ENCODE measurements at places on chromosomes 16 and 17.

DNA sequence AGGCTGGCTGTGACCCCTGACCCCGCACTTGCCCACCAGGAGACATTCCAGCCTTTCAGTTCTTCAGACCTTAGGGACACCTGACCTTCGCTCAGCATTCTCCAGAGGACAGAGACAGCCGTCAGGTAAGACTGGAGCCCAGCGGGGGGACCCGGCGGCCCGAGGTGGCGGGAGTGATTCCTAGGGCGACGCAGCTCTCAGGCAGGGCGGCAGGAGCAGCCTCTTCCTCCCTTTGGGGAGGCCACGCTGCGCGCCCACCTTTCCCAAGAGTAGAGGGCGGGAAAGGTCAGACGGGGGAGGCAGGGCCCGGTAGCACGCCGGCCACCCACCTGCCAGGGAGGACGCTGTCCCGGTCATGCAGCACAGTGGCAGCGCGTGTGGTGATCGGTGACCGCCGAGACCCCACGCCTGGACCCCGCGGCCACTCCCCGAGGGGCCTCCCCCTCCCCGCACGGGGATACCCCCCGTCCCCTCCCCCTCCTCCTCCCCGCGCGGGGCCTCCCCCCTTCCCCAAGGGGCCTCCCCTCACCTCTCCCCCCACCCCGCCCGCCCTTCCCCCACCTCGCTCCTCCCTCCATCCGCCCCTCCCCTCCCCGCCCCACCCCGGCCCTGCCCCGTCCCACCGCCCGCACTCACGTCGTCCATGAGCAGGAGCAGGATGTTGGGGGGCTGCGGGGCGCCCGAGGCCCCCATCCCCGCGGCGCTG is 472 bp downstream of the GALNS start:
- peak; percentile 11 for DNase-seq

DNA sequence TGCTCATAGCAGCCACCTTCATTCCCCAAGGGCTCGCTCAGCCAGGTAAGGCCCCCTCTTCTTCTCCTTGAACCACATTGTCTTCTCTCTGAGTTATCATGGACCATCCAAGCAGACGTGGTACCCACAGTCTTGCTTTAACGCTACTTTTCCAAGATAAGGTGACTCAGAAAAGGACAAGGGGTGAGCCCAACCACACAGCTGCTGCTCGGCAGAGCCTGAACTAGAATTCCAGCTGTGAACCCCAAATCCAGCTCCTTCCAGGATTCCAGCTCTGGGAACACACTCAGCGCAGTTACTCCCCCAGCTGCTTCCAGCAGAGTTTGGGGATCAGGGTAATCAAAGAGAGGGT is 272 bp downstream of the CCL2 start:
- DNase-seq, result no peak

GRCh38 chr17:55416000-55416399 is 5.6 kb downstream of the MMD start:
- DNase-seq, result no peak

DNA sequence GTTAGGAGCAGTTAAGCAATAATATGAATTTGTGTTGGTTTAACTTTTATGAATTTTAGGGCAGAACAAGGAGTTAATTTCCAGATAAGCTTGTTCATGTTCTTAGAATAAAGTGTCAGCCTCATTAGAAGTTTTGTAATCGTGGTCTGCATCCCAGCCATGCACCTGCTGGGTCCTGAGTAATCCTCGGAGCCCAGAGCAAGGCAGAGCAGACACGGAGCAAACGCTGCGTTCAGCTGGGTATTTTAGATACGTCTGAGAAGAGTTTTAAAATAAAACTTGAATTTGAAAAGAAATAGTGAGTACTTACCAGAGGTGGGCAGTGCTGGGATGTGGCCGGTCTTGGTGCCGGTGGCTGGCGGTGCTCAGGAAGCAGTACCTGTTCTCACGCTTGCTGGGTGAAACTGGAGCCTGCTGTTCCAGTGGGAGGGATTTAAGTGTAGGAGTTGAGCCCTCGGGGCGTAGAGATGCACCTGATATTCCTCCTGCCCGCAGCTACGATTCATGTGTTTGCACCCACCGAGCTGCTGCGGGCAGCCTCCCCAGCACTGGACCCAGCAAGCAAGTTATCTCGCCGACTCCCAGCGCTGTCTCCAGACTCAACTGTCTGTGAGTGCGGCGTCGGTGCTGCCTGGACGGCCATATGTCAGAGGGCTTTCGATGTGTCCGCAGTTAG is at the start of gene ZNF750:
Gene ZNF750 (minus strand): TSS at position 406 of the 676 bp plus-strand sequence. CDS start 7,568 bp downstream, outside the sequence.
- no peak for DNase-seq

DNA sequence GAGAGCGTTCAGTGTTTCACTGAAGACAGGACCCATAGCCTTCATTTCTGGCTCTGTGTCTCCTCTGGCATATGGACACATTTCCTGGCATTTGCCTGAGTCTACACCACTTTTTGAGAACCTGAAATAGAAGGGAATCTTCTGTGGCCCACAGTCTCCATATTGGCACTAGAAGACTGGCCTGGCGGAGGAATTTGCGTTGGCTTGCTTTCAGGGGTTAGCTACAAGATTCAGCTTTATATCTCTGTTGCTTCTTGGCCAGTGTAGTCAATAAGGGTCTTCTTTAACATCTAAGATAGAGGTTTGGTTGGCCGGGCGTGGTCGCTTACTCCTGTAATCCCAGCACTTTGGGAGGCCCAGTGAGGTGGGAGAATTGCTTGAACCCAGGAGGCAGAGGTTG is 12.8 kb upstream of the CLEC18C start:
- DNase-seq, result no peak

GRCh38 chr16:55754056-55754455 is 78.8 kb downstream of the CES1 start:
- no peak for DNase-seq

DNA sequence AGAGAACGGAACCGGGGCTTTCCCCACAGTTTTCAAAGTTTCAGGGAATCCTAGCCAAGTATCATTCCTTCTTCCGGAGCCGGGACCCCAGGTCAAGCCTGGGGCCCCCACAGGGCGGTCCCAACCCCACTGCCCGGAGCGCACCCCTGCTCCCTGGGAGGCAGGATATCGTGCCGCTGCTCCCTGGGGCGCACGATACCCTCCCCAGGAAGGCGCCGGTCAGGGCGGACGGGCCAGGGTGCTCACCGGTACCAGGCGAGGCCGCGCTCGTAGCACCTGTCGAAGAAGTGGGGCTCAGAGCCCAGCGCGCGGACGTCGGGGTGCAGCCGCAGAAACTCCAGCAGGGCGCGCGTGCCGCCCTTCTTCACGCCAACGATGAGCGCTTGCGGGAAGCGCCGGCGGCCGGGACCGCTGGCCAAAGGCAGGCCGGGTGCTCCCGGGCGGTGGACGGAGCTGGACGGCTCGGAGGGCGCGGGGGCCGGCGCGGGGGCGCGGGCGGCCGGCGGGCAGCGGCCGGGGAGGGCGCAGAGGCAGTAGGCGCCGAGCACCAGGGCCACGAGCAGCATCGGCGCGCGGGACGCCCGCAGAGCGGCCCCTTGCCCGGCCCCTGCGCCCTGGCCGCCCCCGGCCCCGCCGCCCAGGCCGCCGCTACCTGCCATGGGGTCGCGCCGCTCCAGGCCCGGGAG is 407 bp downstream of the HS3ST6 start:
- DNase-seq, result no peak

DNA sequence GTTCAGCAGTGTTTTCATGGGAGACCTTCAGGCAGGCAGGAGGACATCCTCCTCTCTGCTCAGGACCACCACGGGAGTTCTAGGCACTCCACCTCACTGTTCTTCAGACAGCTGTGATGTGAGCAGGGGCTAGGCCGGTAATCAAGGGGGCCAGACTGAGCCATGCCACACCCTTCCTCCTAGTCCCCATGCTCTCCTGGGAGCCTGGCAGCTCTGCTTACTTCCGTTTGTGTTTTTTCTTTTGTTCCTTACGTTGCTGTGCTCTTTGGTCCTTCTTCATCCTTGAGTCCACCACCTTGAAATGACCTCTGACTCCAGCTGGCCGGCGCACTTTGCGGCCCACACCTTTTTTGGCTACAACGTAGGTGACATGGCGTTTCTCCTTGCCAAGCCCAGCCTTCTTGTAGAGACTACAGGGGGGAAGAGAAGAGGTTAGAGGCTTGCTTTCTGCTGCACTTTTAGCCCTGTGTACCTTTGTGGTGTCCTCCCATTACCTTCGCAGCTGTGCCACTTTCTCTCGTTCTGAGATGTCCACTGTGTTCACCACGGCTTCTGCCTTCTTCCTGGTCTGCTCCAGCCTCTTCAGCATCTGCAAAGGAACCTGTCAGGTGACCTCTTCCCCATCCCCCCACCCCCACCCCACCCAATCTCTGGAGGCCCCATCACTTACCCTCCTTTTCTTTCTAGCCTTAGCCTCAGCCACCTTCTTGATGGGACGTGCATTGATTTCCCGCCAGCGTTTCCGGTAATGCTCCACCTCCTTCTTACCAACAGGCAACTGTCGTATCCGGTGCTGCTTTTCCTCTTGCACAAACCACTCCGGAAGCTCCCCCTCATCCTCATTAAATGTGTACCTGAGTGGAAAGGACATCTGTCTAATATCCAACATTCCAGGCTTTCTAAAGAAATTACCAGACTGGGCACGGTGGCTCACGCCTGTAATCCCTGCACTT is 7.4 kb upstream of the PSMC5 start:
- no peak for DNase-seq

DNA sequence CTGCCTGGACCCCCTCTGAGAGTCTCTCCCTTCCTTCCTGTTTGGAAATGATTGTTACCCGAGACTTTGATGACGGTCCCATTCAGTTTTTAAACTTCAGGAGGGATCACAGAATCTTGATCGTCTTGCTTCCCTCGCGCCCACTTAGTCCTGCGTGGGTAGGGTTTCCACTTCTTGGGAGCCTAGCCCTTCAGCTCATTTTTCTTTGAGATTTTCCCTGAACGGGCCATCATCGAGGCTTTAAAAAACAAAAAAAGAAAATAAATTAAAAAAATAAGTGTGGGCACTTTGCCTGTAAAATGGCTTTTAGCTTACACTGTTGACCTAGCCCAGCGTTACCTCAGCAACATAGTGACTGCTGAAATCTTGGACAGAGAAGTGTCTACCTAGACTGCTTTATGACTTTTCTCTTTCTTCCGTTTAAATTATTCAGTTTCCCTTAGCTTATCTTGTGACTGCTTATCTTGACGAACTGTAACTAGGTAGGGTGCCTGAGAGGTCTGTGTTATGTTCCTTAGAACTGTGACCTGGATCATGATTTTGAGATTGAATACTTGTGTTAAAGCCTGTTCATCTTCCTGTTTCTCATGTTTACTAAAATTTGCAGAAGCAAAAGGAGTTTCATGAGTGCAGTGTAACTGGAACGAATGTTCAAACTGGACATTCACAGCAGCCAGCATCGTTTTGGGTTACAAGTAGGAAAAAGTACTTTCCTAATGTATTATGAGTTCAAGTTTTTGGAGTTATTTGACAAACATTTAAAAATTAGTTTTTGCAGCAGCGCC is 874 bp downstream of the WWP2 start:
- DNase-seq, result no peak

- no peak for DNase-seq
These were observed 549.6 kb upstream of the KIF2B start for GRCh38 chr17:53273126-53273525.

DNA sequence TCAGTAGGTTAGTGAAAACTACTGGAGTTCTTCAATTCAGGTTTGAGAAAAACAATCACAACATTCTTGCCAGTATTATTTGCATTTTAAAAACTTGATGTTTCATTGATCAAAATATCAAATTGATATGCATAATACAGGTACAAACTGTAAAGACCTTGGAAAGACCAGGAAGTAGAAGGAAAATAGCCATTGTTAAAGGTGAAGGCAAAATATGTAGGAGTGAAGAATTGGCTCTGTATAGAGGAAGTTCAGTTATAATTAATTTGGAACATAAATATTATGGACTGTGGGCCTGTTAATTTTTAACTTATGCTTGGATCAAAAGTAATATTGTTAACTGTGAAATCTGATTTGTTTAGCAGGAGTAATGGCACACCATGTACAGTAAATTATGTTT is 112.6 kb downstream of the BCAS3 start:
- no peak for DNase-seq

DNA sequence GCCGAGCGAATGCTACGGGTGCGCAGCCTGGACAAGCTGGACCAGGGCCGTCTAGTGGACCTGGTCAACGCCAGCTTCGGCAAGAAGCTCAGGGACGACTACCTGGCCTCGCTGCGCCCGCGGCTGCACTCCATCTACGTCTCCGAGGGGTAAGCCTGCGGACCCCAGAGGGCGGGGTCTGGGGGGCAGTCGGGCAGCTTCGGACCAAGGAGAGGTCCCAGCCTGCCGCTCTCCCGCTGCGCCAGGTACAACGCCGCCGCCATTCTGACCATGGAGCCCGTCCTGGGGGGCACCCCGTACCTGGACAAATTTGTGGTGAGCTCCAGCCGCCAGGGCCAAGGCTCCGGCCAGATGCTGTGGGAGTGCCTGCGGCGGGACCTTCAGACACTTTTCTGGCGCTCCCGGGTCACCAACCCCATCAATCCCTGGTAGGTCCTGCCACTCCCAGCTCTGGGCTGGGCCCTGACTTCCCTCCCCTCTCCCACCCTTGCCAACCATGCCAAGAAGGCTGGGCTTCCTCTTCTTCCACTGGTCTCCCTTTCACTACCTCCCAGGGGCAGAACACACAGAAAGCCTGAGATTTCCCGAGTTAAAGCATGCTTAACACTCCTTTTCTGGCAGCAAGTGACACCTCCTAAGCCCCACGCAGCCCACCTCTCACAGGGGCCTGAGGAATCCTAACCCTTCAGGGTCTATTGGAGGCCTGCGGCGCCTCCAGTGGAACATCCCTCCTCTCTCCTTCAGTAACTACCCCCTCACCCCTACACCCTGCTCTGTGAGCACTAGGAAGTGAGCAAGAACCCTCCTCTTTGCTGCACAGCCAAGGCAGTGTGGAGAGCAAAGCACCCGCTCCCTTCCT is 3.2 kb downstream of the NAGS start:
- DNase-seq, result no peak

GRCh38 chr16:69566981-69567680 is 1.4 kb downstream of the NFAT5 start:
- no peak for DNase-seq

GRCh38 chr17:33989361-33990148 is 265.5 kb upstream of the CCL2 start:
- no peak for DNase-seq

DNA sequence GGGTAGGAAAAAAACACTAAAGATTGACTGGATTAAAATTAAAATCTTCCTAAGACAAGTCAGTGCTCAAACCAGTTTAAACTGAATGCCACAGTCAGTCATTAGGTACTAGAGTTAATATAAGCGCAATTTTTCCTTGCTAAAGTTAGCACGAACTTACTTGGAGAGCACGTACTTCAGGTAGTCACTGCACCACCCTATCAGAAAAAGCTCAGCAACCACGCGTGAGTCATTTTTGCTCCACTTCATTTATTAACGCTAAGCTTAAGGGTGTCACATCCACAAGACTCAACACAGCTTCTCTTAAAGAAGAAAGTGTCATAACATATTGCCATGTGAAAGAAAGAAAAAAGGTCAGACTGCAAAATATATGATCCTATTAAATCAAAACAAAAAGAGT is 53.1 kb downstream of the TEX2 start:
- DNase-seq, result no peak

DNA sequence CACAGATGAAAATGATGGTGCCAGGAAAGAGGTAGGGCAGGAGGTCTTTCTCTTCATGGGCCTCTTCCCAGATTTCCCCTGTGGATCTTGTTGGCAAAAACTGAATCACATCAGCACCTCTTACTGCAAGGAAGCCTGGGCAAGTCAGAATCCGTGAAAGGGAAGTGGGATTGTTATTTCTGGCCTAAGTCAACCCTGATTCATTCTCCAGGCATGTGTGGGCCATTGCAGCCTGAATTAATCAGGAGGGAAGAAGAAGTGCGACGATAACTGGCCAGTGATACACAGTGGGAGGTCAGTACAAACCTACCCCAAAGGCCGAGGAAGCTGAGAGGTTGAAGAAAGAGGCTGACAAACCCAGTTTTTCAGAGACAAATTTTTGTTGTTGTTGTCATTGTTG is 17.9 kb upstream of the NSMCE1 start:
- no peak for DNase-seq

Data from activated T-cell treated with anti-CD3 and anti-CD28 coated beads, Interleukin-2, amount 50 U/mL, for 4 hours (primary cell).